Hematopoietic multipotent progenitor cell (in vitro differentiated cells): ENCODE measurements at places on chromosomes 6 and 20.
A peak's percentile ranks its signal among the peaks of the same experiment; 100 is the strongest.

- no peak for DNase-seq
Observed at GRCh38 chr20:15200147-15200565, 862.7 kb upstream of the FLRT3 start.

DNA sequence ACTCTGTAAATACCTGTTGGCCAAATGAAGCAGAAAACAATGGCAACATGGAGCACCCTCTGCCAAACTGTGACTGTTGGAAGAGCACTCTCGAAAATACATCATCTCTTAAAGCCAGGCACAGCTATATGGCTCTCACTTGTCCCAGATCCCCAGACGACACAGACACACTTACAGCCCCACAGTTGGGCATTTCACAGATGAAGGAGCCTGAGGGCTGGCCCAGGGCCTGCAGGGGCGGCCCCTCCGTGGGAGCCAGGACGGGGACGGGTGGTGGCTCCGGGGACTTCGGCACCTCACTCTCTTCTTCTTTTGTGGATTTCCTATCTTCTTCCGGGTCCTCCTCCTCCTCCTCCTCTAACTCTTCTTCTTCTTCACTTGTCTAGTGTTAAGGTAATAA is 18.4 kb upstream of the MRPS10 start:
- no peak for DNase-seq

DNA sequence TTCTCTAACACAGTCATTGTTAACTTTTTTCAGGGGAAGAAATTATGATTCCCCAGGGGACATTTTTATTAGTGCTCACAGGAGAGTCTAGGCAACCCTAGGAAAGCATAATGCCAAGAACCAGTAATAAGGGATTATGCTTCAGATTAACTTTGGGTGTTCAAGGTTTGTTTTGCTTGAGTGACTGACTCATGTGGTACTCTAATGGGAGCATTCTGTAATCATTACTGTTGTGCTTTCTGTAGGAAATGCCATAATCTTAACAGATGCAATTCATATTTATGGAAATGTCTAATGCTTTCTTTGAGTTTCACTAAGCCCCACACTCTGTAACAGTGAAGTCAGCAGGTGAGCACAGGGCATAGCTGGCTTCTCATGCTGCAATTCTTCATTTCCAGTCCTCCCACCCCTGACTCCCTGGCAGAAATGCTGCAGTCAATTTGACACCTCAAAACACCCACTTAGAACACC is 263.4 kb upstream of the MAN1A1 start:
- DNase-seq: no peak

DNA sequence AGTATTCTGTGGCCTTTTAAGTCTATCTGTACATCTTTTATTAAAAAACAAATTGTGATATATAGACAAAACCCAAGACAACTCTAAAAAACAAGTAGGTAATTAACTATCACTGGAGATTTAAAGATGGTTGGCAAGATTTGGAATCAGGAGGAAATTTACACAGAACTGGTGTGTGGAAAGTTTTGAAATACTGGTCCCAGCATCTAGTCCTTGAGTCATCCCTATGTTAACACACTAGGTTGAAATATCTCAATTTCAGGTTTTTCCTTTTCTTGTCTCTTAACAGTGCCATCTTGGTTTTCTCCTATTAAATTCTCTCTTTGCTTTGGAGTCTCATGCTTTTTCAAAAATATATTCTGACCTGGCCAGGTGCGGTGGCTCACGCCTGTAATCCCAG is 27.5 kb downstream of the SASH1 start:
- no peak for DNase-seq

DNA sequence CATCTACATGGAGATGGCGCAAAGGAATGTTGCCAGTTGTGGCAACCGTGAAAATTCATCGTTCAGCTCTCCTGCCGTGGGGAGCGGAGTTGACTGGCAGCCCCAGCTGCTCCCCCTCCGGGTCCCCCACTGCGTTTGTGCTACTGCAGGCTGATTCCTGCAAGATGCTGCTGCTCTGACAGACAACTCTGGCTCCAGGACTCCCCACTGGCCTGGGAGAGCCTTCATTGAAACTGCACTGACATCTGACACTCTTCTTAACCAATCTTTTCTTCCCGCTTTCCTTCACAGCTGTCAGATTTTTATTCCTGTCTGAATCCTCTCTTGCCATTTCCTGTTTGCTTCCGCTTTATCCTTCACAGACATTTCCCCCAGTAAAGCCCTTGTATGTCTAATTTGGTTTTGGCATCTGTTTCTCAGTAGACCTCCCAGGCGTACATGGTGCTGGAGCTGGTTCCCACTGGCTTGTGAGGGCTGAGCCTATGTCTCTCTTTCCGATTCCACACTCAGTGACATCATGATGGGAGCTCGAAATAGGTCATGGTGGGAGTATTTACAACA is 9.5 kb upstream of the ATRN start:
- DNase-seq: no peak

GRCh38 chr6:129607581-129608186 is 102.3 kb downstream of the ARHGAP18 start:
- DNase-seq: no peak

- peak; percentile 79 for DNase-seq
Observed at GRCh38 chr20:31523361-31524283, 9.4 kb downstream of the HM13 start.

GRCh38 chr6:114375541-114376192 is 32.8 kb upstream of the HS3ST5 start:
- DNase-seq: no peak

DNA sequence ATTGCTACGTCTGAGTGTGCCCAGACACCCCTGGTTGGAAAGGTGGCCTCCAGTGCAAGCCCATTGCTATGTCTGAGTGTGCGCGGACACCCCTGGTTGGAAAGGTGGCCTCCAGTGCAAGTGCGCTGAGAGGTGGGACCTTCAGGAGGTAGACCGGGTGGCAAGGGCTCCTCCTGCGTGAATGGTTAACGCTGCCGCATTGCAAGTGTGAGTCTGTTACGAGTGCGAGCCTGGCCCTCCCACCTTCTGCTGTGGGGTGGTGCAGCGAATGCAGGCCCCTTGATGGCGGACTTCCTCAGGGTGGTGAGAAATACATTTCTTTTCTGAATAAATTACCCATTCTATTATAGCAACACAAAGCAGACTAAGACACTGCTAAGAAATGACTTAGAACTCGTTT is 208.8 kb downstream of the DLL1 start:
- DNase-seq: no peak

GRCh38 chr20:61913423-61914225 is 152.1 kb downstream of the TAF4 start:
- DNase-seq: no peak

DNA sequence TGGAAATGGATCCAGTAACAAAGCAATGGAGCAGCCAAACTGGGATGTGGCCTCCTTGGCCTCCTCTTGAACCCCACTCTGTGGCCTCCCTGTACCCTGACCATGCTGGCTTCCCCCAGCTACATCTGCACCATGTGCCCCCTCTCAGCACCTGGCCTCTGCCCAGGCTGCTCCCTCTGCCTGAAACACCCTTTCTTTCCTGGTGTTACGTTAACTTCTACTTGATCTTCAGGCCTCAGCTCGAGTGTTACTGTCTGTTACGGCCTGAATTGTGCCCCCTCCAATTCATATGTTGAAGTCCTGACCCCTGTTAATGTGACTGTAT is 30.2 kb downstream of the NOL4L start:
- no peak for DNase-seq

GRCh38 chr6:11236076-11236750 is 3.7 kb upstream of the NEDD9 start:
- DNase-seq: peak; percentile 41

DNA sequence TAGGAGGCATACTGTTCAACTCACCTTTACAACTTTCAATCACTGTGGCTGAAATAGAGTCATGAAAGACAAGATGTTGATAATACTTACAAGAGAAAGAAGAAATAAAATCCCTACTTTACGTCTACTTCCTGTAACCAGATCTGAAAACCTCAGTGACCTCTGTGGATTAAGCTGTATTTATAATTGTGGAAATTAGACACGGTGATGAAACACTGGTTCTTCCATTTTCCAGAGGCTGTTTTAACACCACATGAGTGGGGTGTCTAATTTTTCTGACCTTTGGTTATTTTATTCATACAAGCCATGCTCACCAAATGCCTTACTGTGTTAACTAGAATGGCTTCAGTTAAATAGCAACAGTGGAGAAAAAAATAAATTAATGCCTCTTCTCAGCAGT is 58.5 kb upstream of the HIVEP1 start:
- DNase-seq: no peak

DNA sequence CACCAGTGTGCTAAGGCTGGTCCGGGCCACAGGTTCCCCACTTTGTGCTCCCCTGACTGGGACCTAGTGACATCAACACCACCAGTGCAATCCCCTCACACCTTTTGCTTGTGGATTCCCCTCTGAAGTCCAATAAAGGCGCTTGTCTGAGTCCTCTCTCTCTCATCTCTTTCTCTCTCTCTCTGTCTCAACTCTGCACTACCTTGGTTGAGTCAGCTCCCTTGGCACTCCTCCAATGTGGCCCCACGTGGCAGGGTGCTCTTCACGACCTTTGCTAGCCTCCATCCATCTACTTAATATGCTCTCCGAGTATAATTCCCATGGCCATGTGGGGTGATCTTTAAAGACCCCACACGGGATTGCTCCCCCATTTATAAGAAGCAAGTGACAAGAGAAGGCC is 385.0 kb downstream of the CD83 start:
- DNase-seq: no peak

GRCh38 chr20:59120919-59121318 is 42.7 kb upstream of the ZNF831 start:
- no peak for DNase-seq

- no peak for DNase-seq
Observed at GRCh38 chr6:93300661-93301060, 118.7 kb downstream of the EPHA7 start.

- DNase-seq: no peak
Observed at GRCh38 chr20:57432480-57432861, 41.3 kb downstream of the RBM38 start.
